Activated CD4-positive, alpha-beta T cell treated with anti-CD3 and anti-CD28 coated beads, Interleukin-2, amount 50 U/mL, for 24 hours (primary cell): ENCODE measurements at places on chromosomes 7 and 10.

DNA sequence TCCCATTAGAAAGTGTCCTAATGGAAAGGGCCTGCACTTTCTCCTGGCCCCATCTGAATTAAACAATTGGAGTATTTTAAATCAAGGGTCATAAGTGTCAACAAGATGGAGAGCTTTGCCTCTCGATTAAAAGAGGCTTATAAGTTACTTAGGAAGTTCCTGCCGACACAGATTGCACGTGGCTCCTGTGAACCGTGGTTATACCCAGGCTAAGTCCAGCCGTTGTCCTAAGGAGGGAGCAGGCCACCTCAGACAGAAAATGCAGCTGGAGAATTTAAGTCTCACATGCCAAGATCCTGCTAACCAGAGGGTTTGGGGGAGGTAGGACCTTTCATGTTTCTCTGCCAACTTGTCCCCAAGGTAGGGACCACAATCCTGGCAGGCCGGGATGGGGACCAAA lies 626.5 kb upstream of the GALNT17 start:
- DNase-seq, result no peak

- no peak for DNase-seq
These were observed 355.3 kb downstream of the PAXIP1 start for GRCh38 chr7:154647625-154648024.

DNA sequence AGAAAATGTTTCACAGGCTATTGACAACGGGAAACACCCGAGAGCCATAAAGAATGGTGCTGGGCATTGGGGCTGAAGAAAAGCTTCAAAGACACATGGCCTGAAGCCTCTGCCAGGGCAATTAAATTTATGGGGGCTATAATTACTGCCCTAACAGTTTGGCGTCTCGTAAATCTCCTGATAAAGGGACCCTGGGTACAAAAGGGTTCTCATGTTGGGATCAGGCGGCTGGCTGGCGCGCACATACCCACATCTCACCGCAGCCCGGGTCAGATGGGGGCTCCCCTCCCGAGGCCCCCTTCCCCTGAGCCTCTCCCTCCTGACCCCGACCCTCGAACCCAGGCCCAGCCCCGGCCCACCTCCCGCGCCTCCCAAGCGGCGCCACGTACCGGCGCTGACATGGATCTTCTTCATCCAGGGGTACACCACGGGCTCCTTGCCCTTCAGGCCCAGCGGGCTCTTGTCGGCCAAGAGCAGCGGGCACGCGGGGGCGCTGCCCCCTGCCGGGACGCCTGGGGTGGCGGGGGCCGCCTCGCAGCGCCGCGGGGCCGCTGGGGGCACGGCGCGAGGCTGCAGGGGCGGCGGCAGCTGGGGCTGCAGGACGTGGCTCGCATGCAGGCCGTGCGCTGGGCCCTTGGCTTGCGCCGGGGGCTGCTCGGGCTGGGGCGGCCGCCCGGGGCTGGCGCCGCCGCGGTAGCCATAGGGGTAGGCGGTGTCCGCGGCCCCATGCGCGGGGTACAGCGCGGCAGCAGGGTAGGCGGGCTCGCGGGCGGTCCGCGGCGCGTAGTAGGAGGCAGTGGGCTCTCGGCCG lies 623 bp downstream of the HOXA4 start:
- DNase-seq, result no peak

DNA sequence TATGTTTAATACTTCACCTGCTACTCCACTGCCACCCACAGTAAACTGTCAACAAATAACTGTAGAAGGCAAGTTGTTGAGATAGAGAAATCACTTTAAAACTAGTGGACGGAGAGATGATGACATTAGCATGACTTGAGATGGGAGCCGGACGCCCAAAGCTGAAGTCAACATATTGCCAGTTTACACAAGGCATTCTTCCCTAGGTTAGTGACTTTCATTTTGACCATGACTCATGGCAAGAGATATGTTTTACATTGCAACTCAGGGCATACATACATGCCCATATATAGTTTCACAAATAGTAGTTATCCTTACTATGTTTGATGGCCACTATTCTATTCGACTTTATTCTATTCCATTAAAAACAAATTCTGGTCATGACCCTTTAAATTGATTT lies 296.6 kb downstream of the PLXNA4 start:
- DNase-seq, result no peak

- DNase-seq, result no peak
These were observed 112.2 kb upstream of the PDCD4 start for GRCh38 chr10:110759523-110759922.

DNA sequence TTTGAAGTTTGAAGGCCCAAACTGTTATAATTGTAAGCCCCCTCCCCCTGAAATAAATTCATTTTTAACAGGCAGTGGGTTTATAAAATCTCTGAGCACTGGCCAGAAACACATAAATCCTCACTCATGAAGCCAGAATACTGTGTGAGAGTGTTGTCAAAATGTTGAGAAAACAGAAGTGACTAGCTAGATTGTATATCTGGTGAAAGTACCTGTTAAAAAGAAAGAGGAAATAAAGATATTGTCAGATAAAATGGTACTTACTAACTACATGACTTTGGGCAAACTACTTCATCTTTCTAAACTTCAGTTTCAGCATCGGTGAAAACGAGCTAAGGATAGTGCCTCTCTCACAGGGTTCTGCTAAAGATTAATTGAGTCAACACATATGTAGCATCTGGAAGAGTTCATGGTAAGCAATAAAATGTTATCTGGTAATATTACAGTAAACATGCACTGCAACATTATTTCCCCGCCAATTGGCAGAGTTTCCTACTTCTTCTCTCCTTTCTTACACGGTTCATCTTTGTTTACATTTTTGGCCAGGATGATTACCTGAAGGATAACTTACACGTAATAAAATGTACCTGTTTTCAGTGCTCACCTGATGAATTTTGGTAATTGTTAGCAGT lies 202.5 kb upstream of the CHRM2 start:
- DNase-seq, result no peak

DNA sequence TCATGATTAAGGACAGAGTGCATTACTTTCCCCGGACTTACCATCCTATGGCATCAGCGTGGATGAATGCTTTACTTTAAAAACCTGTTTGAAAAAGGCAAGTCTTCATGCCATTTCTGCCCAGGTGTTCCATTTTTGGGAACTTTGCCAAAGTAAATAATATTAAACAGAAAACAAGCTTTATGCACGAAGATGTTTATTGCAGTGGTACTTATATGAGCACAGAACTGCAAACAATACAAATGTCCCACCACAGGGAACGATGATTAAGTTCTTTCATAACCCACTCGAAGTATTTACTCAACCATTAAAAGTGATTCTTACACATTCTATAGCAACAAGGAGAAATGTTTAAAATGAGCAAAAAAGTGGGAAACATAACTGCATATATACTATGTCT lies 109.7 kb upstream of the GDF10 start:
- no peak for DNase-seq

DNA sequence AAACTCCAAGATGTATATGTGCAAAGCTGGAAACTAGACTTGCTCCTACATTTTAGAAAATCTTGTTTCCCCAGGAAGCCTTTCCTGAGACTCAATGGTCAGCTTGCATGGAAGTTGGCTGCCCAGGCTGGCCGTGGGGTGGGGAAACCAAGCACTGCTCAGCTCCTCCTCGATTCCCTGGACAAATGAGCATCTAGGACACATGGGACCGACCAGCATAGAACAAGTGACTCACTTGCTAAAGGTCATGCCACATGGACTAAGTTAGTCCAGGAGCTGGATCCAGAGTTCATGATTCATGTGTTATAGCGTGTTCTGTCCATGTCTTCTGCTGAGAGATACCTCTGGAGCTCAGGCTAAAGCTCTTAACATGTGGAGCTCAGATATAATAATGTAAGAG lies 6.2 kb downstream of the FAM180A start:
- DNase-seq, result no peak

DNA sequence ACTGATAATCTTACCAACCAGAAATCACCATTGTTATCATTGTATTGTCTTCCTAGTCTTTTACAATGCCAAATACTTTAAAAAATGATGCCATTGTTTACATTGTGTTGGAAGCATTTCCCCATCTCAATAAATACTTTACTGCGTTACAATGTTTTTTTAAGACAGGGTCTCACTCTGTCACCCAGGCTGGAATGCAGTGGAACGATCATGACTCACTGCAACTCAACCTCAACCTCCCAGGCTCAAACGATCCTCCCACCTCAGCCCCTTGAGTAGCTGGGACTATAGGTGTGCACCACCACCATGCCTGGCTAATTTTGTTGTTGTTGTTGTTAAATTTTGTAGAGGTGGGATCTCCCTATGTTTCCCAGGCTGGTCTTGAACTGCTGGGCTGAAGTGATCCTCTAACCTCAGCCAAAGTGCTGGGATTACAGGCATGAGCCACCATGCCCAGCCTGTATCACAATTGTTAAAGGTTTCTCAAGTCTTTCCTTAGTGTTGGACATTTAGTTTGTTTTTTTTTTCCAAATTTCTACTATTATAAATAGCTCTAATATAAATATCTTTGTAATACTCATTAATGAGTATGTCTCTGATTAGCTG lies 13.5 kb downstream of the LRMDA start:
- no peak for DNase-seq

DNA sequence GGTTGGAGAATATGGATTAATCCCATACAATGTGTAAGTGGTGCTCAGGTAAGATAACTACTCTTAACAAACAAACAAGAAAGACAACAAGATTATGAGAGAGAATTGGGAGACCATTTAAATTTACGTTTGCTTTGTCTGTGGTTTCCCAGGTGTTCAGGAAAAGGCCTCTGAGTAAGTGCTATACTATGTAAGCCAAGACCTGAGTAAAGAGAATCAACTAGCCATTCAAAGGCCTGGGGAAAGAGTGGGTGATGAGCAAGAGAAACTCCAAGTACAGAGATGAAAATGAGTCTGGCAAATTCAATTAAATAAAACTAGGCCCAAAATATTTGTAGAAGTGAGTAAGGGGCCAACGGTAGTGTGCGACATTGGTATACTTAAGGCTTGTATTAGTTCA lies 9.9 kb downstream of the CSTF2T start:
- no peak for DNase-seq

- DNase-seq, result no peak
These were observed 160.1 kb downstream of the FZD1 start for GRCh38 chr7:91424371-91424770.

GRCh38 chr7:48183370-48183743 lies 12.1 kb downstream of the ABCA13 start:
- DNase-seq, result no peak

- DNase-seq, result no peak
These were observed 17.6 kb downstream of the SFTPA2 start for GRCh38 chr10:79542626-79543025.

DNA sequence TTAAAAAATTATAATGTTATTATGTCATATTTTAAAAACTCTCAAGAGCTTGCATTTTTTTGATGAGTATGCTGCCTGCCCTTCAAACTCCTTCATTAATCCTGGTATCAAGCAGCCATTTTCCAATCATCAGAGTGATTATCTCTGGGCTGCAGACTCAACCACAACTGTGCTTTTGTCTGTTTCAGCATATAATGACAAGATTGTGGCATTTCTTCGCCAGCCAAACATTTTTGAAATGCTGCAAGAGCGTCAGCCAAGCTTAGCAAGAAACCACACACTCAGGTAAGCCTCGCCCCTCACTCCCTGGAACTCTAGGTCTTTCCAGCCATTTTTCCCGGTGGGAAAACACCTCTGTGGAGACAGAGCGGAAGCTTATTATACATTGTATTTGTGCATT lies 90.0 kb upstream of the STK17A start:
- DNase-seq, result no peak
